ENCODE measurements at places on chromosomes 4 and X.

GRCh38 chr4:76053730-76054129 is 17.9 kb upstream of the CXCL11 start:
- peaks cover 4% of the 10 kb centered on the region for H3K27me3 ChIP-seq
- H3K36me3 ChIP-seq = peaks cover 5% of the 10 kb centered on the region
- H3K4me1 ChIP-seq = peaks cover 45% of the 10 kb centered on the region
- H3K4me3 ChIP-seq = no peak overlapping the region
- H3K27ac ChIP-seq = no peak overlapping the region

DNA sequence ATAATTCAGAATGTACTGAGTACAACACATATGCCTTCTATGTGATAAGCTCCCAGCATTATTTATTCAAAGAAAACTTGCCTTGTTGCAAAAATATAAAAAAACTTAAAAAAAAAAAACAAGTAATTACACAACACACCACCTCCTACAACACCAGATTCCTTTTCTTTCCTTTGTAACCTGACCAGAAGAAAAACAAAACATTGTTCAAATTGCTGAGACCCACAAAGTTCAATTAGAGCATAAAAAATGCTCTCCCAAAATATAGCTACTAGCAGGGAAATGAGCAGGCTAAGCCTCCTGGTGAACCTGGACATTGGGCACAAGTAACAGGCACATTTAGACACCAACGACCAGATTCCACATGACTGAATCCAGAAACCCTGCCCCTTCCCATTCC is 38.3 kb downstream of the MECP2 start:
- no peak overlapping the region for H3K4me3 ChIP-seq
- H3K36me3 ChIP-seq = peaks cover 15% of the 10 kb centered on the region
- H3K27me3 ChIP-seq = no peaks in the 10 kb centered on the region
- peaks cover 45% of the 10 kb centered on the region for H3K4me1 ChIP-seq

- H3K27ac ChIP-seq = no peak overlapping the region
- H3K4me3 ChIP-seq = no peak overlapping the region
Measured at GRCh38 chr4:188934320-188934962, 795.2 kb downstream of the TRIML1 start.

DNA sequence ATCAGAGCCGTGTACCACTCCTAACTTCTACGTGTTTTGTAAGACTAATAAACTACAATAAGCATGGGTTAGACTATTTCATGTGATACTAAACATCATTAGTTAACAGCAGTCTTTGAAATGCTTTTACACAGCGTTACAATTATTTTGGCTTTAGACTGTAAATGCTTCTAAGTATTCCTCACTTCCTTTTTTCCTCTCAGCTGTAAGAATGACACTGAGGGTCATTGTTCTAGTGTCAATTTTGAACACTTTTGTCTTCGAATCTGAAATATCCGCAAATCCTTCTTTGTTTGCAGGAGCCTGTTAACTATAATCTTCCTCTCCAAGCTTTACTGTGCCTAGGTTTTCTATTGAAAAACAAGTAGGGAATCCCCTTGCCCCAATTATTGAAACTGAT is 1.5 kb downstream of the ABCE1 start:
- peak overlapping the region; percentile 84 for H3K4me3 ChIP-seq
- DNase-seq = no peak
- peak overlapping the region; percentile 92 for H3K27ac ChIP-seq
- H3K27me3 ChIP-seq = no peaks in the 10 kb centered on the region
- peaks cover 26% of the 10 kb centered on the region for H3K4me1 ChIP-seq

DNA sequence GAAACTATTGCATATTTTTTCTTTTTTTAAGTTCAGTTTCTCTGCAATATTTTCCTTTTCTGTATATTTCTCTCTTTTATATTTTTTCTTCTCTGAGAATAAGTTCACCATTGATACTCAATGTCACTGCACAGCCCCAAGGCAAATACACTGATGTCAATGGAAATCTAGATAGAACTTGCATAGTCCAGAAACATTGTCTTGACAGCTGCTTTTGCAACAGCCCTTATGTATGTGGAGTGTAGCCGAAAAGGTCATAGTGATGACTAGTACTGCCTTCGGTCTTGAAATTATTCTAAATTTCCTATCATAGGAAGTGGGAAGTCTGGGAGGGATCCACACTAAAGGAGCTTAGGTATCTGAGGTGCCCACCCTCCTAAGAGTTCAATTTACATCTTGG is 150.0 kb downstream of the SPOCK3 start:
- H3K27me3 ChIP-seq = no peaks in the 10 kb centered on the region
- H3K4me3 ChIP-seq = no peak overlapping the region
- H3K4me1 ChIP-seq = no peaks in the 10 kb centered on the region
- no peak for DNase-seq
- H3K27ac ChIP-seq = no peak overlapping the region

GRCh38 chrX:69176053-69176452 is 10.8 kb upstream of the PJA1 start:
- peaks cover 11% of the 10 kb centered on the region for H3K27me3 ChIP-seq
- no peaks in the 10 kb centered on the region for H3K4me1 ChIP-seq
- H3K4me3 ChIP-seq = no peak overlapping the region
- no peak for DNase-seq
- H3K36me3 ChIP-seq = no peaks in the 10 kb centered on the region

DNA sequence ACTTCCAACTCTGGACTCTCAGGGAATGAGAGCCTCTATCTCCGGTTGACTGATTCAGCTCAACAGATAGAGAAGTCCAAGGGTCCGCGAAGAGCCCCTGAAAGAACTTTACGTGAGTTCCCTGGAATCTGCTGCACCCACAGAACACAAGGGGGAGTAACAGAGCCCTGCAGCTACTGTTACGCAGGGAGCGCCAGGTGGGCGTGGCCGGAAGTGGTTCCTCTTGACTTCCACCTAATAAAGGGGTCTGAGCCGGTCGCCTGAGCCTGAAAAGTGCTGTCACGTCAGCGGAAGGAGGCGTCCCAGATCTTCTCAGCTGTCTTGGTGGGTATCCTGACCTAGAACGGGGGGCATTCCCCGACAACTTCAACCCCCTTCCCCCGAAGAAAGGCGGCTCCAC is at the start of gene MAGEB6:
TSS of gene MAGEB6 (plus strand) at position 237 of the 400 bp plus-strand sequence. CDS start 1,407 bp downstream, outside the sequence.
- H3K27me3 ChIP-seq = no peaks in the 10 kb centered on the region
- no peaks in the 10 kb centered on the region for H3K36me3 ChIP-seq
- DNase-seq = no peak
- H3K4me1 ChIP-seq = no peaks in the 10 kb centered on the region
- H3K4me3 ChIP-seq = no peak within 1 kb of the TSS

DNA sequence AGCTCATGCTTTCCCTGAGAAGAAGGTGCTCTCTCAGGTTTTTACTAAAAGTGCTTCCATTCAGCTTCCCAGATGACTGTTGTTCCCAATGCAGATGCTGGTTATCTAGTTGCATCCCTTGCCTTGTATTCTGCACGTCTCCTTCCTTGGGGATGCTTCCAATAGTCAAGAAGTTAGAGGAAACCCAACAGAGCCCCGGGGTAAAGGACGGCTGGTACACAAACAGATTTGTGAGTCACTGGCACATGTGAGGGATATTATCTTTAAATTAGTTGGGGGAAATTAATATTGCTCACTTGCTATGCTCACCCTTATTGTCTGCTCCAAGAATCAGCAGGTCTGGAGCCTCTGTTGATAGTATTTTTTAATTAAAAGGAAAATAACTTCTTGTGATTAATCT is 465.2 kb upstream of the BOD1L1 start:
- no peak overlapping the region for H3K4me3 ChIP-seq
- H3K36me3 ChIP-seq = no peaks in the 10 kb centered on the region
- H3K4me1 ChIP-seq = no peaks in the 10 kb centered on the region
- H3K27me3 ChIP-seq = no peaks in the 10 kb centered on the region
- no peak for DNase-seq
- no peak overlapping the region for H3K27ac ChIP-seq

DNA sequence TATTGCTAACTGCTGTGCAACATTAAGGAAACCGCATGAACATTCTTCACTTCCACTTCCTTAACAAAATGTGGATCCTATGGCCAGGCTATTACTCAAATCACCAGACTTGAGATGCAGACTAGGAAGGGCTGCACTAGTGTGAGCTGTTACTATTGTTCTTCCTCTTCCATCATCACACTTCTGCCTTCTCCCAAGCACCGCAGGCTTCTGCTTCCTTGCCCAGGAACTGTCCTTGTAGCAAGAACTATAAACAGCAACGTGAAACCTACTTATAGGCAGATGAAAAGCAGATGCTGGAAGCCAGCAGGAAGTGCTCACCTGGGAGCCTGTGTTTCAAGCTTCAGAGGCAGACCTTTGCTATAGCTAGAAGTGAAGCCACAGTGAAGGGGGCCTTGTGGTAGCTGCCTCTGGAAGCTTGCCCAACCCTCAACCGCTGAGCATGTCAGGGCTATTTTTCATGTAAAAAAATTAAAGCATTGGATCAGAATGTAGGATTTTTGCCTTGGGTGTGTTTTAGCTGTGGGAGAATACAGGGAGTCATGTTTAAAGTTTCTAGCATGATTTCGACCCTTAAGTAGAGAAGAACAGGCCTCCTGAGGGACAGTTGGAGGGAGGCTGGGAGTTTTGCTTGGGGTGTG is 43.9 kb downstream of the CLNK start:
- H3K4me3 ChIP-seq = no peak overlapping the region
- no peak overlapping the region for H3K27ac ChIP-seq
- no peak for DNase-seq
- H3K36me3 ChIP-seq = no peaks in the 10 kb centered on the region
- H3K4me1 ChIP-seq = no peaks in the 10 kb centered on the region
- no peaks in the 10 kb centered on the region for H3K27me3 ChIP-seq

All from activated CD8-positive, alpha-beta memory T cell treated with anti-CD3 and anti-CD28 coated beads, Interleukin-2, amount 10 ng/mL, durations not matched to agents 7 days and 5 days (primary cell).